ENCODE measurements at places on chromosomes 5 and 9.

DNA sequence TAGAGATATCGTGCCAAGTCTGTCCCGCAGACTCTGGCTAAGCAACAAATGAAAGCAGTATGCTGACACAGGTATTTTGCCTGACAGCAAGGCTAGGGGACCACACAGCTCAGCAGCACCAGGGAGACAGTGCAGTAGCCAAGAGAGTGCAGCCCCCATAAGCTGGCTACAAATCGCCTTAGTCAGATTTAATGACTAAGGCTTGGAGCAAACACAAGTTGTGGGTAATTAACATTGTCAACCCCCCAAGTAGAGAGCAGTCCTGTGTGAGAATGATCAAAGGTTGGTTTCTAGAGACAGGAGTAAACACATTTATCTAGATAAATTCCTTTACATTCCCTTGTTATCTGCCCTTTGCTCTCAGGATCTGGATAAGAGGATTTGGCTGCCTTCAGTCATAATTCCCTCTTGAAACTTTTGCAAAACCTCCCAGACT lies 1434.5 kb upstream of the CDH6 start:
- no peak for DNase-seq

DNA sequence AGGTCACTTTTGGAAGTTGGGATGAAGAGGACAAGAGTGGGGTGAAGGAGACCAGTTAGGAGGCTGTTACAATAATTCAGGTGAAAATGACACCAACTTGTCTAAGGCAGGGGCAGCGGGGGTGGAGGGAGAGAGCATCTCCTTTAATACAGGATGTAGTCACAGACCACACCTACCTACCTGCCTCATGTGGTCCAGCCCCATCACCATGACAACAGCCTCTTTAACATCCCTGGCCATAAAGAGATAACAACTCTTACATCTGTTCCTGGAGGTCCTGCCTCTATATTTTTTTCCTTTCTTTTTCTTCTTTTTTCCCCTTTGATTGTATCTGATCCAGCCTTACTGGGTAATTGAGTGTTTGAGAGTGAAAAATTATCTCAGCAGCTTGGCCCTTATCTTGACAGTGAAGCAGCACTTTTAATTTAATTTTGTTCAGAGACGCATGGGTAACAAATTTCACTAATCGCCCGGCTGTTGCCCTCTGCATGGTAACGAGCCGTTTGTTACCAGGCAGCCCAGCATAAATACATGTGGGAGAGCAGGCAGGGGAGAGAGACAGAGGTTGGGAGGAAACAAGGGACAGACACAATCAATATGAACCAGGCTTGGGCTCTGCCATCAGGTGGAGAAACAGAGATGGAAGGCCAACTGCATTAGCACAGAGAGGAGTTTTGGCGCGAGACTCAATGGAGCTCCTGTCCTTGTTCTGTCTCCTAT lies 338.1 kb downstream of the ASTN2 start:
- DNase-seq: no peak

DNA sequence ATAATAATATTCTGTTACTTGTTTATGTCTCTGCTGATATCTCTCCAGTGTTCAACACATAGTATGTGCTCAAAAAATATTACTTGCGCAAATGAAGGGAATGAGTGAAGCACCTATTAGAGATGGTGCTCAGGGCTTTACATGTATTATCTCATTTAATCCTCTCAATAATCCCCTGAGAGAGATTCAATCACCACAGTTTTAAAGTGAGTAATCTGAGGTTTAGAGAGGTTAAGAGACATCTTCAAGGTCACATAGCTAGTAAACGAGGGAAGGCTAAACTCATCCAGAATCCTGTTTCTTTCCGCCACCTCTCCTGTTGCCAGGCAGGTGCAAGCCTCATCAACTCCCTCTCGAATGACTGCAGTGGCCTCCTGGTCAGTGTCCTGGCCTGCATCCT lies 82.0 kb downstream of the UGCG start:
- no peak for DNase-seq

DNA sequence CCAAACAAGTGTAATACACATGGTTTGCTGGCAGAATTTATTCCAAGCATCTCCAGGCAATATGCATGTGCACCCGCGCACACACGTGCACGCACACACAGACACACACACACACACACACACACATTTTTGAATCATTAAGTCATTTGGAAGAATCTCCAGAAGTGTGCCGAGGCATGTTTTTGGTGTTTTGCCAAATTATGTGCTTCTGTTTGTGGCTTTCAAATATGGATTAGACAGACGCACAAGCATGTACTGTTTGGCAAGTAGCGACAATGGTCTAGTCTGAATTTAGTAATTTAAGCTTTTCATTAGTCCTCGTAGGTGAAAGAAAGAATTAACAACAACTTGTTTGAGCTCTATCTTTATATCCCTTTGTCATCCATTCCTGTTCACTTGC lies 36.7 kb downstream of the NFIB start:
- DNase-seq: no peak

DNA sequence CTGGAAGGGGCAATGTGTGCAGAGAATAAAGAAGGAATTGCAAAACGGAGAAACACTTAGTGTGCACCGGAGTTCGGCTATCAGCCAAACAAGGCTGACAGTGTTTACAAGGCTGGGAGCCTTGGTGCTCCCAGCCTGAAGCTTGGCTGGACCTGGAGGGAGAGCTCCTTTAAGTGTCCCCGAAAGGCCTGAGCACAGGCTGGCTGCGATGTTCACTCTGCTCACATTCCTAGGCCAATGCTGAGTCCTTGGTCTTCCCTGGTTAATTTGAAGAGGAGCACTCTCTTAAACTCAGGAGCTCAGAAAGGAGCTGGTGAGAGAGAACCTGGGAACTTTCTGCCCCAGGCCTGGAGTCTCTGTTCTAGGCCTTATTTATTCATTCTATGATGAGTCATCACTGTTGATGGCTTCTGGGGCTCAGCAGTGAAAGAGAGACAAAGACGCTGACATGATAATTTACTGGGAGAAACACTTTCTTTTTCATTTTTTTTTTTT lies 88.6 kb upstream of the MYO10 start:
- no peak for DNase-seq

GRCh38 chr9:21023861-21024260 lies 7.6 kb downstream of the HACD4 start:
- no peak for DNase-seq

DNA sequence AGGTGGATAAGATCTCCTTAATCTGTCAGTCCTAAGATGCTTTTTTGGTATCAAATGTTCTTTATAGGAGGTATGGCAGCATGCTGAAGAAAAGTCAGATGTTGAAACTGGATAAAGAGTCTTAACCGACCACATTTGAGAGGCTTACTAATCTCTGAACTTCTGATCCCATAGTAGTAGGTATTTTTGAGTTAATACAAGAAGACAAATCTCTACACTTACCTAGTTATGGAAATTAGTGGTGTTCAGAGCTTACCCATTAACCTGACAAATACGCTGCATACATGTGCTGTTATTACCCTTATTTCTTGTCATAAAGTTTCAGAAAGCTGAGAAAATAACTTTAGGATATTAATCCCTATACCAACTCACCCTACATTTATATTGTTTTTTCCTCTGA lies 83.0 kb downstream of the ISL1 start:
- no peak for DNase-seq

- no peak for DNase-seq
Measured at GRCh38 chr5:110371011-110371724, 355.3 kb downstream of the TMEM232 start.

- no peak for DNase-seq
Measured at GRCh38 chr5:32076699-32077695, 97.1 kb downstream of the GOLPH3 start.

GRCh38 chr9:134434894-134435506 lies 108.7 kb downstream of the RXRA start:
- no peak for DNase-seq

DNA sequence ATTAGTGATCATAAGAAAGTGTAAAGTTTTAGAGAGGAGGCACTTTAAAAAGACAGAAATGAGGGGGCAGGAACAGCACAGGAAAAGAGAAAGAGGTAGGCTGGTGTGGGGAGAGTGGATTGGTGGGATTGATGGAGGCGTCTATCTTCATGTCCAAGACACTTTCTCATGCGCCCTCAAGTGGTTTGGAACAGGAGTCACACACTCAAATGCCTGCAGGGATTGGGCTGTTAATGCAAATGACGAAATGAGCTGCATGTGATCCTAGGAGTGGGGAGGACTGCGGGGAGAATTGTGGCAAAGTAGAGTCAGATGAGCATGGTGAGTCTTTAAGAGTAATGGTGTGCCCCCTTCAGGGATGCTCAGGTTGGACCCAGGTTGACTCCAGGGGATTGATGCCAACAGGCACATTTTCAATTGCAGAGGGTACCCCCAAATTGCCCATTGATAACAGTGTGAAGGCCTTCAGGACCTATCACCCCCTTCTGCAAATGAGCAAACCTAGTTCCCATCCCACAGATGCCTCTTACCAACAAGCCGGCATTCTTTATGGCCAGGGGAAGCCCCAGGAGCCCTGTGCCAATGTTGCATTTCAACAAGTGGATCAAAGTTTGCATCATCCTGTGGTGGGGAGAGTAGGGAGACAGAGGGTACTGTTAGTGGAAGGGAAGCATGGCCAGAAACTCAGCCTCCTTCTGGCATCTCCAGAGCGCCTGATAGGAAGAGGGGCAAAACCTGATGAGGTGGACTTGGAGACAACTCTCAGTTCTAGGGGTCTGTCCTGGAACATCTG lies 5.3 kb downstream of the SLC36A3 start:
- no peak for DNase-seq

GRCh38 chr5:51621156-51621555 lies 237.9 kb downstream of the ISL1 start:
- DNase-seq: no peak

DNA sequence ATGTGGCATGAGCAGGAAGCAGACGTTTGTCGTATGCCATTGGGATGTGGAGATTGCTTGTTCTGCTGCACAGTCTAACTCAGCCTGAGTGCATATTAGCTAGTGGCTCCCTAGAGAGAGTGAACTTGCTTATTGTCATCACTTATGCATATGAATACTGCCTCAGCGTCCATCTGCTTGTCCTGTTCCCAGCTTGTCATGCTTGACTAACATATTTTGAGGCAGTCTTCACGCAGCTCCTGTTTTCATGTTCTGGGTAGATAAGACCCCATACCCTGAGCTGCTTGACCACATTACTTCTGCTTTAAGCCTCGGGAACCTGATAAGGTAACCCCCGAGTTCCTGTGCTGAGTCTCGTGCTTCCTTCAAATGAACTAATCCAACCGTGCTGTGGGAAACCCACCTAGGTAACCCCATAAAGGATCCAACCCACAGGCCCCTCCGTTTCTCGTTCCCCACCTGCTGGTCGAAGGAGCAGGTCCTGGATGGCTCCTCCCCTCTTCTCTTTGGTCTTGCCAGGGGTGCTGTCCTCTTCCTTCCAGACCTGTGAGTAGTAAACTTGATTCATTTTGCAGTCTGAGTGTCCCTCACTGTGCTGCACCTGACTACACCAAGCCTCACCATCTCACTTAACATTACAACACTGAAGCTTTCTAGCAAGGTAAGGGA lies 25.0 kb downstream of the ANKRD33B start:
- DNase-seq: no peak

GRCh38 chr5:50320131-50320749 lies 120.8 kb downstream of the EMB start:
- no peak for DNase-seq

DNA sequence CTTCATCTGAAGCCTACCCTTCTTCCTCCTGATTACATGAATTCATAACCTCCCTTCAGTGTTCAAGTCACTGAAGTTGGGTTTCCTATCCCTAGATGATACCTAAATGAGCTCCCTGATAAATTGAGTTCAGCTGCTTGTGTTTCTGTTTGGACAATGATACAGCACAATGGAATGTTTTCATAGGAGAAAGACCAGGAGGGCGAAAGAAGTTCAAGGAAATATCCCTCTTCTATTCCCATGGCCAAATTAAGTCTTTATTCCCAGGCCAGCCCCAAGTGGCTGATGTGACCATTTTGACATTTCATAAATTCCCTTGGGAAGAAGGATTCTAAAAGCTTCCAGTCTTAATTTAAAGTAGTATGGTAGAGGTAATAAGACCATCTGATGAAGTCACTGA lies 555.8 kb upstream of the CLINT1 start:
- no peak for DNase-seq

DNA sequence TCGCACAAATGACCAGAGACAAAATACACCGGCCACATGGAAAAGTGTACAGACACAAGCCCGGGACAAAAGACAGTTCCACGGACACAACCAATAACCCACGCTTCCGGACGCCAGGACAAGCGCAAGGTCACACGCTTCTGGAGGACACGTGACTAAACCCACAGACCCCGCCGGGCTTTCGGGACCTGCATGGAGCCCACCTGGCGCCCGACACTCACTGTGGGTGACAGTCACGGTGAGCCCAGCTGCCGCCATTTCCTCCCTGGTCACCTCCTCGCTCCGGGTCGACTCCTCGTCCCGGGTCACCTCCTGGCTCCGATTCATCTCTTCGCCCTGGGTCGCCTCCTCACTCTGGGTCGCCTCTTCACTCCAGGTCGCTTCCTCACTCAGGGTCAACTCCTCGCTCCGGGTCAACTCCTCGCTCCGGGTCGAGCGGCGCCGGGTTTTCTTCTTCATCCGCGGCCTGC lies 470 bp downstream of the BAG1 start:
- DNase-seq: peak; percentile 35

GRCh38 chr5:180599590-180599914 lies 8.3 kb upstream of the SCGB3A1 start:
- DNase-seq: no peak
